ENCODE measurements at places on chromosomes 1 and 21.
A peak's percentile ranks its signal among the peaks of the same experiment; 100 is the strongest.

DNA sequence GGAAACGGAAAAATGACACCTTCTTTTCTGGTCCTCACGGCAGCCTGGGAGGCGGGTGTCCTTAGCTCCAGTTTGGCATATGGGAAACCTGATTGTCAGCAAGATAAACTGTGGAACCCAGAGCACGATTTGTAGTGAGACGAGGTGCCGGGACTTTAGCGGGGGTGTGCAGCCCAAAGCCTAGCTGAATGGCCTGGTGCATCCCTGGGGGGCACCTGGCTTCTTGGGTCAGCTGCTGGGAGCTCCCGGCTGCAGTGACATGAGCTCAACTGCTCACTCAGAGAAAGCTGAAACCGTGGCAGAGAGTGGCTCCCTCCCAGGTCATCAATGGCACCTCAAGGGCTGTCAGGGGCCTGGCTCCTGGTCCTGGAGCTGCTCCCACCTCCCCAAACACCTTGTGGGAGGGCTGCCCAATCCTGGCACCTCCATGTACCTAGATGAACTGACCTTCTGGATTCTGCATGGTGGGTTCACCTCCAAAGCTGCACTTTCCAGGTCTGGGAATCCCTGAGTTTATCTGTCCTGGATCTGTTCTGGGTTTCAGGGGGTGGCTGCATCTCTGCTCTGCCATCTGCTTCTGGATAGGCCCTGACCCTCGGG, 260.5 kb downstream of the MATN1 start:
- DNase-seq, result no peak

GRCh38 chr1:11594222-11594621, 60.0 kb downstream of the FBXO2 start:
- peak; percentile 0 for DNase-seq

DNA sequence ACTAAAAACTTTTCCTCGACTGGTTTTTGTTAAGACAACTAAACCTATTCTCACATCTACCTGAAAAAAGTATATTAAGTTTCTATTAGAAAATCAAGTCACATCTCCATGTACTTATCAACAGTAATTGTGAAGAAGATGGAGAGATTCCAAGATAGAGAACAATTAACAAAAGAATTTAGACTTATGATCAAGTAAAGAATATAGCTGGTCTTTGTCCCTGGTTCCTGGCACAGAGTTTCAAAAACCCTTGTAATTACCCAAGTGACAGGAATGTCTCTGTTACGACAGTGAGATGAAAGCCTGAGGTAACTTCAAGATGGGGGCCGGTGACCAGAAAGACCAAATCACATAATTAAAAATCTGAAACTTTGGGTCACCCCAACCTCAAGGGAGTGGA, 91.6 kb downstream of the ASH1L start:
- DNase-seq, result no peak

DNA sequence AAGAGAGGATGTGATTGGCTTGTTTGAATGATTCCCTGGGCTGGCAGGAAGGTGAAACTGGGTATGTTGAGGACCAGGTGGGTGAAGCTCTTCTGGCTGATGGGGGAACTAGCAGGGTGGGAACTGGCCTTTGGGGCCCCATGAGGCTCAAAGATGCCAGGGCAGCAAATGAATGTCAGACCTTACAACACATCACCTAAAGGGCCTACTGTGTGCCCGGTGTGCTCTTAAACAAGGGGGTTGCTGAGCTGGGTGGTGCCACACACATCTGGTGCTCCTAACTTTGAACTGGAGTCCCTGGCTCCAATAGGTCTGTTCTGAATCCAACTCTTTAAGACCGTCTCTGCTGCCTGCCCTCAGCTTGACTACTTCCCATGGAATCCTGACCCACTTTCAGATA, 21.3 kb upstream of the HTR1D start:
- DNase-seq, result no peak

GRCh38 chr1:158685085-158685484, 1.4 kb downstream of the SPTA1 start:
- no peak for DNase-seq

DNA sequence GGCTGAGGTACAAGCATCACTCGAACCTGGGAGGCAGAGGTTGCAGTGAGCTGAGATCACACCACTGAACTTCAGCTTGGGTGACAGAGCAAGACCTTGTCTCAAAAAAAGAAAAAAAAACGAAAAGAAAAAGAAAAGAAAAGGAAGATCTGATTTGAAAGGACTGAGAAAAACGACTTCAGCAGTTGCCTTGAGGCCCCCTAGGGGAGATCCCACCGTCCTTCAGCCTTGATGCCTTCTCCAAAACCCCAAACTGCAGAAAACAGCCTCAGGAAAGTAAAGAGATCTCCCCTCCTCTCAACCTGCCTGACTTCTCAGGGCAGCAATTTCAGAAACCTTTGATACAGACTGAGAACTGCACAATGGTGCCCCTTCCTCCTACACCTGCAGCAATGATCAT, 50.9 kb upstream of the BCAR3 start:
- DNase-seq, result no peak
